GM10248 (cell line): ENCODE measurements at places on chromosomes 6 and 20.

GRCh38 chr20:23222531-23223200 lies 127.9 kb upstream of the NXT1 start:
- DNase-seq = no peak

- no peak for DNase-seq
Observed at GRCh38 chr6:9848094-9848493, 566.8 kb downstream of the TFAP2A start.

DNA sequence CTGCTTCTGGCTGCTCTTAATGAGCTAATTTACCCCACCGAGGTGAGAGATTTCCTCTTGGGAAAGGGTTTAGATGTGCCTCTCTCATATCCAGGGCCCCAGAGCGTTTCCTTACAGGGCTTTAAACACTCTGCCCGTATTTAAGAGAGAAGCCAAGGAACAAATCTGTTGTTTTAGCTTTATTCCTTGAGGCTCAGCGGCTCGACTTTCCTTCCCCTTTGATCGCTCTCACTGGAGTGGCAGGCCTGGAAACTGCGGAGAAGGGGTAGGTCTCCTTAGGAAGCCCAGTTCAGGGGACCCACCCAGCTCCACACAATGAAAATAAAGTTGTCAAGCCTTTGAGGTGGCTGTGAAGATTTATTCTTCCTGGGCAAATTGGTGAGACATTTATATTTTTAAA lies 132.0 kb upstream of the JAG1 start:
- no peak for DNase-seq

- no peak for DNase-seq
Observed at GRCh38 chr6:43953794-43954310, 173.4 kb downstream of the MRPL14 start.

- peak; percentile 47 for DNase-seq
Observed at GRCh38 chr6:17536586-17536985, 63.5 kb upstream of the FAM8A1 start.

DNA sequence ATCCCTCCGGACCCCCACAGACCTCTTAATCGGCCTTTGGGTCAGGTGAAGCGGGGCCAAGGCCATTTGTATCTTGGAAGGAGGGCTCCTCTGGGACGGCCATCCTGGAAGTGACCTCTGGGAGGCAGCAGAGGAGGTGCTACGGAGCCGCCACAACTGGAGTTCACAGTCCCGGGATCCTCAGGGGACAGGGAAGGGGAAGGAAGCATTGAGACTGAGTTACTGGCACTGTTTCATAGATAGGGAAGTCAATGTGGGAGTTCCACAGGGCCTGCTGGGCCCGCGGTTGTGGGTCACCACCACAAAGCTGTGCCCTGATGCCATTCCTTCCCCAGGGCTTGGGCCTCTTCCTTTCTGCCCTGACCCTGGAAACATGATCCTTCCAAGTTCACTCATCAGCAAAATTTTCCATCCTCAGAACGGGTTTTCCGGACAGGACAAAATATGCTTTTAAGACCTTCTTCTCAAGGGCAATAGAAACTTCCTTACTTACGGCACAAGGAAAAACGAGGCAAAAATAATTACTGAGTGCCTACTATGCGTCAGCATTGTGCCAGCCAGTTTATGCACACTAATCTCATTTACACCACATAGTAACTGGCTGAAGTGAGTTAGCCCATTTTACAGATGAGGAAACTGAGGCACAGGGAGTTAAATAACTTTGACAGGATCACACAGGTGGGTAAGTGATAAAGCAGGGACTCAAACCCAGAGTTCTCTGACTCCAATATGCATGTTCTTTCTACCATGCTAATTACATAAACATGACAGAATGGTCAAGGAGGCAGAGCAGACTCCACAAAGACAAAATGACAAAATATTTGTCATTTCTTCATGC lies 143.8 kb downstream of the UNC5CL start:
- no peak for DNase-seq

DNA sequence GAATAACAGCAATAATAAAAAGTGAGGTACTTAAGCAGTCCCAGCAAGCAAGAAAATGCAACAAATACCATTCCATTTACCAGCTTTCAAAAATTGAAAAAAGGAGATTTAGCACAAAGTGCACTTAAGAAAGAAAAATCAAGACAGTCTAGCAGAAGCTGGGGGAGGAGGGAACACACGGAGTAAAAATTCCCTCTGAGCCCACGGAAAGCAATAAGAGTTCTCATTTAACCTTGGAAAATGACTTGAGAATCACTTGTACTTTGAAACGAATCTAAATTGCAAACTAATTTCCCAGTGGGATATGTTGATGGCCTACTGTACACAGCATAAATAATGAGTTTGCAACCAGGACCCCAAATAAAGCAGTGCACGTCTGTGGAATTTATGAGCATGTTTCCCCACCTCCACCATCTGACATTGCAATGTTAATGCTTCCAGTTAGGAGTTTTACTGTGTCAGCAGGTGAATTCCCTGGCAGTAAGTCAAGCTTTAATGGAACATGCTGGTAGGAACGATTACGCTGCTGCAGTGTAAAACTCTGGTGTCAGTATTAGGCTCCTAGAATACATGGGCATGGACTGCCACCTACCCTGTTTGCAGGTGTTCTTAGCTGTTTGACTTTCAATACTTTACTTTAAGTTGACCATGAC lies 386.8 kb downstream of the HDGFL1 start:
- no peak for DNase-seq

DNA sequence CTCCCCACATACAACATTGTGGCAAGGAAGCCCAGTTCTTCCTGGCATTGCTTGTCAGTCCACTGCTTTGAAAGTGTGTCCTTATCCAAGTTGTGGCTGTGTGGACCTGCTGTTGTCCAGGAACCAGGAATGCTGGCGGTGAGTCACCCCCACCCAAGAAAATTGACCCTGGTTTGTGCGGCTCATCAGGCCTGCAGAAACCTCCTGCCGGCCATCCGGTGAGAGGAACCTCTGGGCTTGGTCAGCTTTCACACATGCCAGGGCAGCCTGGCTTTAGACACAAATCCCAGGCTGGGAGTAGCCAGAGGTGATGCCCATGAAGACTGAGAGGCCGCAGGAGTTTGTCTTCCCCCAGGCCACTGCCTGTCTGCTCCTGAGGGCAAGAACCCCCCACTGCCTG lies 223.6 kb downstream of the TTLL2 start:
- no peak for DNase-seq

DNA sequence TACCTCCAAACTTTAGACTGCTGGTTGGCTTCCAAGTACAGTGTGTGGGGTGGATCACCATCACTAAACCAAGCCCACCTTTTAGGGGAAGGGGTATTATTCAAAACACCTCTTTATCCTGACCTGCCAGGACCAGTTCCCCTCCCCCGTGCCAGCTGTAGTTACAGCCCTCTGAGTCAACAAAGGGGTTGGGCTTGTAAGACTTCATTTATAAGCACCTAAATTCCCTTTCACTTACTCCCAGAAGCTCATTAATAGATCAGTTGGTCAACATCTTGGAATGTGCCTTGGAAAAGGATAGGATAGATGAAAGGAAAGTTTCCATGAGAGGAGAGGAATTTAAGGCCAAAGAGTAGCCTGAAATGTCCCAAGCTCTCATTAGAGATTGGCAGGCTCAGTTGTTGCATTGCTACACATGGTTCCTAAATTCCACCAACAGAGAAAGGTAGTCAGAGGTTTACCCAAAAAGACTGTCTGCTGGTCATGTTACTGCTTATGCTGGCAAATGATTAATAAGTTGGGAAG lies 59.2 kb downstream of the TNFAIP3 start:
- no peak for DNase-seq

- DNase-seq = no peak
Observed at GRCh38 chr6:143934867-143935266, 70.6 kb downstream of the ZC2HC1B start.

- DNase-seq = no peak
Observed at GRCh38 chr6:134009876-134010275, 42.5 kb downstream of the SLC2A12 start.

DNA sequence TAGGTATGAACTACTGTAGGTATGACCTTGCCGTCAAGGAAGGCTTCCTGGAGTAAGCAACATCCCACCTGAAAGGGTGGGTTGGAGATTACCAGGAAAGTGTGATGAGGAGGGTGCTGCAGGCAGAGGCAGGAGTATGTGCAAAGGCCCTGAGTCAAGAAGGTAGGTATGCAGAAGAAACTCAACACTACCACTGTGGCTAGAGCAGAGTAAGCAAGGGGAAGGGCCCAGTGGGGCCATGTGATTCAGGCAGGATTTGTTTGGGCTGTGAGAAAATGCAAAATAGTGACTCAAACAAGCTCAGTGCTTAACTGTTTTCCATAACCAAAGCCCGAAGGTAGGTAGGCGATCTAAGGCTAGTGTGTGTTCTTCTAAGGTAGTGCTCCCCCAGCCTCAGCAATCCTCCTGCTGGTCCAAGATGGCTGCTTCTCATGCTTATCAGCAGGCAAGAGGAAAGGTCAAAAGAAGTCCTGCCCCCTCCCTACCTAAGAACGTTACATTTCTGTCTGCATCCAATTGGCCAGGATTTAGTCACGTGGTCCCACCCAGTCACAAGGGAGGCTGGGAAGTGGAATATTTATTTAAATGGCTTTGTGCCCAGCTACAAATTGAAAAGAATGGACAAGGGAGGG lies 36.2 kb upstream of the HMGA1 start:
- DNase-seq = no peak

DNA sequence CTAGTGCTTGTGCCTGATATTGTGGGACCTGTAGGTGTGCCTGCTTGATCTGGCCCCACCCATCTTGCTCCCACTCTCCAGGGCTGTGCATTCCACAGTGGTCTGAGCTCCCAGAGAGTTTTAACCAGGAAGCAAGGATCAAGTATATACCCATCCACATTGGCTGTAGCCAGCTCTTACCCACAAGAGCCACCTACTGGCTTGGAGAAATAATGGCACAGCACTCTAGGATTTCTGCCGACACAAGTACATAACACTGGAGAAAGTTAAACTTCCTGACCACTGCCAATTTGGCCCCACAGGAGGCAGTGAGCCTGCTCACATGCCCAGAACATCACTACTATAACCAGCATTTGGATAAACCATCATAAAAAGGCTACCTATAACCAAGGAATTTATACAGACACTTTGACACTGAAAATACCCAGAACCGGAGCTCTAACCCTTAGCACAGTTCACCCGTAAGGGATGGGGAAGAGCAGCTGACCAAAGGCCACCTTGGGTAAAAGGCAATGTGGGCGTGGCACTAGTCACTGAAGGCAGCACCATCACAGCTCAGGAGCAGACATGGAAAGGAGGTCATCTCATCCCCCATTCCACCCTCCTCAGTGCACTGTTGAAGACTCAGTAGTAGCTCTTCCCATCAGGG lies 440.4 kb downstream of the BTBD3 start:
- no peak for DNase-seq

- DNase-seq = no peak
Observed at GRCh38 chr20:14232650-14233049, 104.8 kb downstream of the FLRT3 start.

GRCh38 chr6:35724059-35724458 lies 12.8 kb upstream of the ARMC12 start:
- DNase-seq = no peak

DNA sequence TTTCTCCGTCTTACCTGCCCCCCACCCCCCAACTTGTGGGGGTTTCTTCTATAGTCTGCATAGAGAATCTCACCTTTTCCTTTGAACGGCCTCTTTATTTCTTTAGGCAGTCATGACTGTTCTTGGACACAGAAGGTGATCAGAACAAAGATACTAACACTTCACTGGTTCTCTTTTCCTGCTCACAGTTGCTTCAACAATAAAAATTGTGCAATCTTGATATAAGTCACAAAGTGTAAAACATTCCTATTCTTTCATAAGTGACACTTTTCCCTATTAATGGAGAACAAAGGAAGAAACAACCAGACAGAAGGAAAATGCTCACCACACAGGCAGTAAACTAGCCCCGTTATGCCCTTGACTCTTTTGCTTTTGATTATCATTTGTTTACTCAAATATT lies 238.4 kb upstream of the QKI start:
- DNase-seq = no peak

DNA sequence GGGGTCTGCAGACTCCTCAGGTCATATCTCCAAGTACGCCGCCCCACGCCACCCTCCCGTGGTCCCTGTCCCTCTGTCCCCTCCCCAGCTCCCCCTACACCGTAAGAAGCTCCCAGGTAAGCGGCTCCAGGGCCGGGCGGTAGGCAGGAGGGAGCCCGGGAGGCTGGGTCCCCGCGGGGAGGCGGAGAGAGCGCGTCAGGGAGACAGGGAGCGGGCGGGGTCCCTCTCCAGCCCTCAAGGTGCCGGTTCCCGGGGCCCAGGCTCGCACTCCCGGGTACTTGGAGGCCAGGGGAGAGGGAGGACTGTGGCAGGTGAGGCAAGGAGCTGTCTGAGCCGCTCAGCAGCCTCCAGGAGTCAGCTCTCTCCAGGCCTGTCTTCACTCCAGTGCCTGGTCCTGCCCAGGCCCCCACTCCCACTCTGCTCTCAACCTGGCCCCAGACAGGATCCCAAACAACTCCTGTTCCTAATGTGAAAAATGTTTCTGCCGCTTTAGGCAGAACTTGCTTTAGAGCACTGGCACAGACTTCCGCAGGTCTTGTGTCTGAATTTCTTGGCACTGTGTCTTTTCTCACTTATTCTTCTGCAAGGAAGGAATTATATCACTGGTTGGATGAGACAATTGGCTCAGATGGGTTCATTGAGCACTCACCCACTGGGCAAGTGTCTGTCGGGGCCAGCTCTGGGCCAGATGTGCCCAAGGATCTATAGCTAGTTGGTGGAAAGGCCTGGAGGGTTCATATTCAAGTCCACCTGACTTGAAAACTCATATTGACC lies 36.6 kb downstream of the HLA-G start:
- DNase-seq = no peak

DNA sequence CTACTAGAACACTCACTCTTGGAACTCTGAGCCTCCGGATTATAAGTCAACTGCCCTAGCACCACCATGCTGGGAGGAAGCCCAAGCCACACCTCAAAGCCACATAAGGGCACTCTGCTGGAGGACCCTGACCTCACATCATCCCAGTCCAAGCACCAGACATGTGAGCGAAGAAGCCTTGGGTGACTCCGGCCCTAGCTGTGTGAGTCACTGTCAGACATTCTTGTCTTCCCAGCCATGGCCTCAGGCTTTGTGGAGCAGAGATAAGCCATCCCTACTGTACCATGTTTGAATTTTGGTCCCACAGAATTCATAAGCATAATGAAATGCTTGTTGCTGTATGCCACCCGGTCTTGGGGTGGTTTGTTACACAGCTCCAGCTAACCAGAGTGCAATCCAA lies 247.7 kb downstream of the SOD2 start:
- no peak for DNase-seq

DNA sequence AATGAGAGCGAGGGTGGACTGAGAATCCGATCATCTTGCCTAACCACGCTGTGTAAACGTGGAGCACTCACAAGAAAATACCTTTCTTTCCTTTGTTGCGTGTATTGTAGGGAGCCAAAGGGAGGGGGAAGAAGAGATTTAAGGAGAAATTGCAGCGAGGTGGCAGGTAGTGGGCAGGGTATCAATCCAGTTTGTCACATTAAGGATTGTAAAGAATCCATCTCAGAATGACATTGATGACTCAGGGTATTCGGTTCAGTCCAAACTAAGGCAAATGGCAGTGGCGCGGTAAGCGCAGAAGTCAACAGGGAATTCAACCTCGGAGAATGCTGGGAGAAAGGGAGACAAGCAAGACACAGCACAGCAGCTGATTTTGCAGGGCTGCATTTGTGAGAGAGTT lies 146.2 kb downstream of the ID4 start:
- no peak for DNase-seq
